Activated CD4-positive, CD25-positive, alpha-beta regulatory T cell (primary cell): ENCODE measurements at places on chromosomes 7 and 10.

- no peak for DNase-seq
Observed at GRCh38 chr10:14439451-14440259, 108.9 kb upstream of the FRMD4A start.

GRCh38 chr7:113828581-113828980, 90.2 kb downstream of the PPP1R3A start:
- no peak for DNase-seq

DNA sequence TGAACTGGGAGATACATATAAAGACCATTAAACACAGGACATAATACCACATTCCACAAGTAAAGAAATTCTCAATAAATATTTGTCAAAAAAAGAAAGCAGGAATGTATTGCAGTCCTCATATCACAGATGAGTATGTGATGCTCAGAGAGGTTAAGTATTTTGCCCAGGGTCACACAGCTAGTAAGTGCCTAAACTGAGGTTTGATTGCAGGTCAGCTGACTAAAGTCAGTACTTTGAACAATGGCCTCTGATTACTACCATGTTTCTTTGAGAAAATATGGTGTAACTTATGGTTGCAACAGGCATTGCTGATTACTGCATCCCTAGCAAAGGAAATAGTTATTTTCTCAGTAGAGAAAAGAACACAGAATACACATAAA, 267.1 kb downstream of the ELMO1 start:
- DNase-seq, result no peak

GRCh38 chr7:70094831-70095230, 496.6 kb downstream of the AUTS2 start:
- DNase-seq, result no peak

DNA sequence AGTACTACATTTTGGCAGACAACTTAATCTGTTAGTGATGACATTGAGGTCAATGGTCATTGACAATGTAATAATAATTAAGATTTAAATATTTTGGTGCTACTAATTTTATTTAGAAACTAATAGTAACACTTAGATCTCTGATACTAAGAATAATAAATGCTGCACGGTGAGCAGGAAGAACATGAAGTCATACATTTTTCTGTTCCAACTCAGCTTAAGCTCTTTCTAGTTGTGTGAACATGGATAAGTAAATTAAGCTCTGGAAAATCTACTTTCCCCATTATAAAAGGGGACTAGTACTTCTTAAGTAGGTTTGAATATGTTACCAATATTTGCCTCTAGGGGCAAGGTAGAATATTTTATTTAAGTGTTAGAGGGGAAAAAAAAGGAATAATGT, 65.9 kb upstream of the MEOX2 start:
- no peak for DNase-seq

DNA sequence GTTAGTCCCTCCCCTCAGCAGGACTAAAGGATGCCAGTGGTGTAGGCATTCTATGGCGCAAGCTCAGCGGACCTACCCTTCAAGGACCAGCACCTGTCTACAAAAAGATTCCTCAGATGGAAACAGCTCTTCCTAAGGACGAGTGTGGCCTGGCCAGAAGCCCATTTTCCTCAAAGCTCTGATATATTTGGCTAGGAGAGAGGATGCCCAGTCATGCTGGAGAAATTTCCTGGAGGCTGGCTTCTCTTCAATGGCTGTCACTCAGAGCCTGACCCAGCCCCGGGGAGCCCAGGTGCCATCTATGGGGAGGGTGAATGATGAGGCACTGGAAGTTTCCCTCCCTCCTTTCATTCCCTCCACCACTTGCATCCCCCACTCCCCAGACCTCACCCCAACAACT, 111.5 kb downstream of the PLXNA4 start:
- no peak for DNase-seq

GRCh38 chr7:132368246-132368900, 207.9 kb downstream of the PLXNA4 start:
- DNase-seq, result no peak
